Kidney capillary endothelial cell (primary cell): ENCODE measurements at places on chromosomes 7 and 10.
A peak's percentile ranks its signal among the peaks of the same experiment; 100 is the strongest.

DNA sequence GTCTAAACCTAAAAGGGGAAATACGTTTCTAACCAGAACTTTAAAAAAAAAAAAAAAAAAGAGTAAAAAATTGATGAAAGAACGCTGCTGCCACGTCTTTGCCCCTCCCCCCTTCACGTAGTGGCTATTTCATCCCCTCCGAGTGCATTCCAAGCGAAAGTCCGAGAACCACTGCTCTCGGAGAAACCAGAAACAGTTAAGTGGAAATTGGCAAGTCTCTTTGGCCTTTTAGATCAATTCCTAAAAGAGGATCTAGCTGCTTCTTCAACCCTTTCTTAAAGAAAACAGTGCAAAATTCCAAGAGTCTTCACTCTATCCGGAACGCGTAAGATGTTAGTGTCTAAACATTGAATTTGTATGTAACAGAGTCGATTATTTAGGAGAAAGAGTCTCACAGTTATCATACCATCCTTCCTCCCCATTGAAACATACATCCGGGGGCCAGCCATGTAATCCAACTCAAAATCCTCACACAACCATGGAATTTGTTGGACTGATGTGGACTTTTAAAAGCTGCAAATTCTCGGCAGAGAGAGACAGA, 1.1 kb downstream of the P4HA1 start:
- peak; percentile 59 for DNase-seq

DNA sequence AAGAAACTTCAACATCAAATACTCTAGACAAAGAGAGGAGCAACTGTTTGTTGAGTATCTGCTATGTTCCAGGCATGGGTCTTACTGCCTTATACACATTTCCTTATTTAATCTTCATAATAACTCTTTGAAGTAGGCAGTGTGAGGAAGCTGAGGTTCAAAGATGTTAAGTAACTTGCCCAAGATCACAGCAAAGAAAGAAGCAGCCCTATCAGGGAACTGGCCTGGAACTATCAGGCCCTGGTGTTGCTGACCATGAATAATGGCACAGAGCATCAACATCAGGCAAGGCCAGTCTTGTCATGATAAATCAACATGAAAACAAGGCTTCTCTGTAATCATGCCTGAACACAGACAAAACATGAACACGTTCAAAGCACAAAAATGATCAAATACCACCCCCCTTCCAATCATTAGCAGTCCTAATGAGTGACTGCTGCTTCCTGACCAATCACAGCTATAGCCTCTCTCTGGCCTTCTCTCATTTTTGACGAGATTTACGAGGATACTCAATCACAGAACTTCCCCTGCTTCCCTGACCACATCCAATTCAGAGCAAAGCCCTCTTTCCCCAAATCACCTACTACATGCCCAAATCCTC, 2.3 kb downstream of the GSDME start:
- DNase-seq, result no peak

DNA sequence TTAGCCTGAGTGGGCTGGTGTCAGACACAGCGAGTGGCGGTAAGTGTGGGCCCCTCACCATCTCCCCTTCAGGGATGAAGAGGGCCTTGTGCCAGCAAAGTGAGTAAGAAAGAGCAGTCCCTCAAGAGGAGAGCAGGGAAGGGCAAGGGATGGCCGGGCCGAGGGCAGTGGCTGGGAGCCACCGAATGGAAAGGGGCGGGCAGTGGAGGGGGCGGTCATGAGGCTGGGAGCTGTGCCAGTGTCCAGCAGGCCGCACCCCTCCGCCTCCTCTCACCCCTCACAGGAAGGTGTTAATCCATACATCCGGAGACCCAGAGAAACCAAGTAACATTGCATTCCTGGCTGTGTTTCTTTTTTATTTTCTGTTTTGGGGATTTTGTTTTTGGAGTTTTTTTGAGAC, 28.6 kb upstream of the RASGEF1A start:
- no peak for DNase-seq

- no peak for DNase-seq
Observed at GRCh38 chr10:43043773-43044447, 33.0 kb upstream of the RET start.

GRCh38 chr10:83585686-83586085, 553.6 kb upstream of the GHITM start:
- no peak for DNase-seq

GRCh38 chr10:6780008-6780677, 200.1 kb upstream of the PRKCQ start:
- DNase-seq, result peak; percentile 15

DNA sequence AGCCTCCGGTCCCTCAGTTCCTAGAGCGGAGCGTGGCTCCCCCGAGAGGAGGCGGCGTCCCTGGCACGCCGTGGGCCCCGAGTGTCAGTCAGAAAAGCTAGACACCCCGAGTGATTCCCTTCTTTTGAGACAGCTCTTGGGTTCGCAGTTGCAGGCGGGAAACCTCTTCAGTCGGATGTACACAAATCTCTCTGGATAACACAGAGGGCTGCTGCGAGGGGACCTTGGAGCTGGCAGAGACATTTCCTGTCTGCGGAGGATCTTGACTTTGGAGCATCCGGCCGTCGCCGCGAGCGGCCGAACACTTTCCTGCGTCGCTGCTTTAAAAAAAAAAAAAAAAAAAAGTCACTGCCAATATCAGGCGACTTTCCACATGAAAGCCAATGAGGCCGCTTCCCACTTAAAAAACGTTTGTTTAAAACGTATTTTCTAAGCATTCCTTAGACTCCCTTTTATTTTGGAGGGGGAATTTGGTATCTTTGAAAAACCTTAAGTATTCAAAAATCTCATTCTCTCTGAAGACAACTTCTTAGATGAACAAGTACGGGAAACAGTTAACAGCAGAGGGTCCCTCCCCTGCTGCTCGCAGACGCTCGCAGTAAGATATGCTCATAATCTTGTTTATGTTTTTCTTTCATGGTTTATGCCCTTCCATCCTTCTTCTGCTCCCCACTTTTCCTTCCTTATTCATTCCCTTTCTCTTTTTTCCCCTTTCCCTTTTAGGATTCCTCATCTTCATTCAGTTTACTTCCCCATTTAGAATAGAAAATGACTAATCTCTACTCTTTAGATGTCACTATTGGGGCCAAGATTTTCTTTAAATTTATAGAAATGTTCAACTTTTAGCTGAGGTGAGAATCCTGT, 10.0 kb downstream of the HHEX start:
- peak; percentile 77 for DNase-seq

DNA sequence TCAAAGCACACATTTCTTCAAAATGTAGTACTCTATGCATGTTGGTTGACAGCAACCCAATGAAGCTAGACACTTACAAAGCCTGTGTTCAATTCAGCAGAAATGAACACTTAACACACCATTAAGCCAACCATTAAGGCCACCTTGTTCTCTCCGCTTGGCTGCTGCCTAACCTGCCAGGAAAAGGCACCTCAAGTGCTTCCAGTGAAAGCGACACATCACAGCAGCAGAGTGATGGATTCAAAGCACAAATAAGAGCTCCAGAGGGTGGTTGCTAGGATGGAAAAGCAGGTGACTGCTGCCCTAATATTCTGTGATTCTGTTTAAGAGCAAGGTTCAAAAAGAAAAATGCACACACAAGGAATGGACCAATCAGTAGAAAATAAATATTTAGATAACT, 81.5 kb upstream of the GNAI1 start:
- DNase-seq, result no peak

DNA sequence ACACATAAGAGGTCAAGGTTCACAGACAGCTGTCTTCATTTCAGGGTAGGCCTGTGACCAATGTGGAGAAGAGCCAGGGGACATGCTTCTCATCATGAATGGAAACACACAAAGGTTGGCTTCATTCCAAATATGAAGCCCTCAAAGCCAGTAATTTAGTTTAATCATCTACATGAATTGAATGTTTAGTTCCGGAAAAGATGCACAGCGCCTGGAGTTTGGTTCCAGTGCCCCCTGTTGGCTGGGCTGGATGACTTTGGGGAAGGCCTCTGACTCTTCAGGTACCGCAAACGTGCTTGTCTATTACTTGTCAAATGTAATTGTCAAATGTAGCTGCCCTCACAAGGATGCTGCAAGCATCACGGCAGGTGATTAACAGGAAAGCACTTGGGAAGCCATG, 130.7 kb downstream of the ADRA2A start:
- DNase-seq, result no peak

- no peak for DNase-seq
Observed at GRCh38 chr10:96770987-96771386, 50.7 kb upstream of the PIK3AP1 start.

DNA sequence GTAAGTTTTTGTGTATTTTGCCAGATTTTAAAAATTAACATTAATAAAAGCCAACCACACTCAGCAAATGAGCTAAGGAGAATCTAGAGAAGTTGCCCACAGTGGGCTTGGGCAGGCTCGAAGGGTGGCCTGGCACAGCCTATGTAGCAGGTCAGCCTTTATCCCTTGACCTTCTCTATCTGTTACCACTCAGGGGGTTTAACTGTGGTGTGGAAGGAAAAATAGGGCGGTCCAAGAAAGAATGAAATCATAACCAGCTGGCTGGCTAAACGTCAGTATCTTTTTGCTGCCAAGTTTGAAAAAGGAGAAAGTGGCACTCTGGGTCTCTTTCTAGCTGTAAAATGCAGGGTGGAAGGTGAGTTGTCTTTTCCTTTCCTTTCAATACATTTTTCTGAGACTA, 130.3 kb upstream of the ASAH2 start:
- no peak for DNase-seq

- DNase-seq, result peak; percentile 29
Observed at GRCh38 chr10:33336582-33337325, 2.3 kb upstream of the NRP1 start.

DNA sequence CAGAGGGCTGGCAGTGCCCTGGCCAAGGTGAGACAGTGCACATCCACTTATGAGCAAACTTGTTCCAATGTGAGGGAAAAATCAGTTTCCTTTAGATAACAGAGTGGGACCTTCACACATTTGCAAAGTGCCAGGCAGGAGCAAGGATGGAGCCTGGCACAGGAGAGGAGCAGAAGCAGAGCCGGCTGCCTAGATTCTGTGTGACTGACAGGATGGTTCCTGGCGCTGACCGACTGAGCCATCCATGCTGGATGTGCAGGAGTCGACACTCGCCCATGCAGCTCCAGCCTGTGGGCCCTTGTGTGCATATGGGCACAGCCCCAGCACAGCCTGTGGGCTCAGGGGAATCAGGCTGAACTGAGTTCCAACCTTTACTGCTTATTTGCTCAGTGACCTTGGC, 346.5 kb downstream of the GRID1 start:
- no peak for DNase-seq

- DNase-seq, result no peak
Observed at GRCh38 chr7:156028521-156028920, 216.3 kb upstream of the SHH start.

DNA sequence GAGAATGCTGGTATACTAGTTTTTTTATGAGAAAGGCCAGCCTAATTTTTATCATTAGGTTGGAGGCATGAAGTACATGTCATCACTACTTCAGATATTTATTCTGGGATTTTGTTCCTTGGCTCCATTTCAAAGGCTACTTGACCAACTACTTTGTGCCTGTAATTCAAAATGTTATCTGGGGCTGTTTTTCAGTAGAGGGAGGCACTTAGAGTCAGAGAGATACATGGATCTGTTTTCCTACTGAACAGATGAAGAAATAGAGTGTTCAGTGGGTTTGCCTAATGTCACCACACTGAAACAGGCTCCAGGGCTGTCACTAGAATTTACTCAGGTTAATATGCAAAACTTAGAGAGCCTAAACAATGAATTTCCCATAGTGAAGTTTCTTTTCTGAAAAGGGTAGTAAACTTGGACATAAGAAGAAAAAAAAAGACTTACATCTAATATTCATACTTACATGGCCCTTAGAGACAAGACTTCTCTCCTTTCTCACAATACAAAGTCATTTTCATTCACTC, 127.3 kb upstream of the ITGB1 start:
- DNase-seq, result no peak

- no peak for DNase-seq
Observed at GRCh38 chr10:97222326-97222961, 36.7 kb upstream of the SLIT1 start.

GRCh38 chr10:49605939-49606509, 4.1 kb upstream of the SLC18A3 start:
- DNase-seq, result no peak

DNA sequence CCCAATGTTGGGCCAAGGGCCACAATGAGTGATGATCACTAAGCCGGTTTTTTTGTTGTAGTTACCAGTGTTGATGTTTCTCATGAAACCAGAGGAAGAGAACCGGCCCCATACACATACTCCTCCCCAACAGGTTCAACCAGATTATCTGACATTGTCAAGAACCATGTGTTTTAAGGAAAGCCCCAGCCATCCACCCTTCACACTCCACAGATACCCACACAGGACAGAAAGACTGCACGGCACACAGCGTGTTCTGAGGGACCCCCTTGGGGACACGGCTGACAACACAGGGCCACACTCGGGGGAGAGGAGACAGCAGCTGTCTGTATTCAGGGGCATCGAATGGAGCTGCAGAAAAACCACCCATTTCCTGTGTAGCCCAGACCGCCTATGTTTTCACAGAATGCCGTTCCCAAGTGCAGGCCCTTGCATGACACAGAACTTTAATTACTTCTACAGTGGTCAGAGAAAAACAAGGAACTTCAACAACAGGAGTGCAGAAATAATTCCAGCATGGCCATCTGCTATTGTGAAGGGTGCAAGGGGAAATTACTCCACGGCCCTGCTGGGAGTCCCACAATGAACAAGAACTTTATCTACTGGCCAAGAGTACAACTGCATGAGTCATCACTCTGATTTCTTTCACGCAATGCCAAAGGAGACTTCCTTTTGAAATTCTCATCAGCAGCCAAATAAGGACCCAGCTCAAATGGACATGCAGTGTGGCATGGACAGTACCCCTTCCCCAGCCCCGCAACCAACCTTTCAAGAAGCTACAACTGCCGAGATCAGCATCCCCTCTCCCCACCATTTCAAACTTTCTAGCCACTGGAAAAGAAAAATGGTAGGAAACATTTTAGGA, 2.3 kb downstream of the KLF6 start:
- peak; percentile 83 for DNase-seq

- peak; percentile 11 for DNase-seq
Observed at GRCh38 chr7:47724335-47724982, 142.5 kb upstream of the TNS3 start.

- DNase-seq, result no peak
Observed at GRCh38 chr7:45073786-45074527, 14.8 kb downstream of the NACAD start.
